BJ (cell line): ENCODE measurements at places on chromosomes 1 and 21. TPM values are rescaled to one million over a fixed set of nuclear protein-coding genes. Genes with fewer than 3 reads are reported as not detected.
A peak's percentile ranks its signal among the peaks of the same experiment; 100 is the strongest.

DNA sequence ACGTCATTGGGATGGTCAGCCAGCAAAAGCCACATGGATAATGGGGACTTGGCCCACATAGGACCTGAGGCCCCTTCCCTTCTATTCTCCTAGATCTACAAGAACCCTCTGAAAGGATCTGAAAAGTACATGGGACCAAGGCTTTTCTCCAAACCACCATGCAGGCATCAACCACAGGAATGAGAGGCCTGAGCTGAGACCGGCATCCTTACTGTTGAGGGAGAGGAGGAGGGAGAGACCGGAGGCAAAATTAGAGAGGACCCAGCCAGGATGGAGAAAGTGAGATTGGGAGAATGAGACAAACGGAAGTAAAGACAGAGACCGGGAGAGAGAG, 281.7 kb downstream of the RRAGC start:
- no peak for DNase-seq

DNA sequence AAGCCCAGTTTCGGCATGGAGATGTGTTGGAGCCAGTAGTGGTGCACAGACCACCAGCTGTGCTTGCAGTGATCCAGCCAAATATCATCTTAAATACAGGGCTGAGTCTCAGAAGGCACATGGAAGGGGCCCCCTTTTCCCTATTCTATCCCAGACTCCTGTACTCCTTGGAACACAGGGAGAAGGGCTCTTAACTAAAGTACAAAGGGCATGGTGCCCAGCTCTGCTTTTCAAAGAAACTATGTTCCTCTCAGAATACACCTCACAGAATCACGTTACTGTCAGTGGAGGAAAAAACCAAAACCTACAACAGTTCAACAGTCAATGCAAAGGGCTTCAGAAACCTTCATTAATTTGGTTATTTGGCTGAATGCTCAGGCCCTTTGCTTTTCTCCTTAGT, 180.6 kb upstream of the C1orf105 start:
- no peak for DNase-seq

The OR10Z1 gene
- polyA plus RNA-seq = not detected in 2 replicates

GRCh38 chr1:17563494-17564281, 24.2 kb downstream of the ARHGEF10L start:
- no peak for DNase-seq

GRCh38 chr1:48691429-48692001, 85.2 kb downstream of the BEND5 start:
- DNase-seq = no peak

GRCh38 chr21:14688412-14688811, 142.3 kb upstream of the SAMSN1 start:
- DNase-seq = no peak

The CTH gene
- polyA plus RNA-seq = 5.2 and 7.2 TPM in 2 replicates

DNA sequence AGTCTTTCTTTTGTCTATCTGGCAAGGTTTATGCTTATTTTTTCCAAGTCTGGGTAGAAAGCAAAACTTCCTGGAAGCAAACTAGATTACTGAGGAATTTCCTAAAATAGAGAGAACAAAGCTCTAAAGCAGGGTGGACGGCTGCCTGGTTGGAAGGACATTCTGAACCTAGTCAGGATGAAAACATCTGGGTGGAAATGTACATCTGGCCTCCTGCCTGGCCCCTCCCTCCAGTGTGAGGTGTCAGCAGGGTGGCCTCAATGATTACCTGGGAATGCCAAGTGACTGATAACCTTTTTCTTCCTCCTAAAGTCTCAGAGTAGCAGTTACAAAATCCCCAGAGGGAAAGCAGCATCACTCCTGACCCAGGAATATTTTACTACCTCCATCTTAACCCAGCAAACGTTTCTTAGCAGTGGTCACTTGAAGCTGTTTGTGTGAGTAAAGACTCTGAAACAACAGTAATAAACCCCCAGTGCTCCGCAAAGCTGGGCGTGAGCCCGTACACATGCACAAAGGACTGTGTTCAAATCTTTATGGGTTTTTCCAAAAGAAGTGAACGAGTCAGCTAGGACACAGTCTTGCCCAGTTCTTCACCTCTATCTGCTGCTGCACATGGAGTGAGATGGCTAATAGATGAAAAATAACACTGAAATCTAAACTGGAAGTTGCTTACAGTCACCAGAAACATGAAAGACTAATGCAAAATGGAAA, 18.9 kb downstream of the ANGPTL7 start:
- no peak for DNase-seq

The EVI5 gene
- polyA plus RNA-seq = 8.6 and 13.0 TPM in 2 replicates

GRCh38 chr1:59350521-59350920, 53.6 kb downstream of the FGGY start:
- DNase-seq = no peak

GRCh38 chr1:175888996-175889395, 145.6 kb upstream of the TNR start:
- DNase-seq = no peak

GRCh38 chr1:235766794-235767285, 99.9 kb downstream of the LYST start:
- no peak for DNase-seq

- no peak for DNase-seq
Measured at GRCh38 chr1:41894101-41894807, 24.5 kb downstream of the HIVEP3 start.

The TNFRSF18 gene
- polyA plus RNA-seq = 0.40 TPM in 1 of 2 replicates, not detected in the other

DNA sequence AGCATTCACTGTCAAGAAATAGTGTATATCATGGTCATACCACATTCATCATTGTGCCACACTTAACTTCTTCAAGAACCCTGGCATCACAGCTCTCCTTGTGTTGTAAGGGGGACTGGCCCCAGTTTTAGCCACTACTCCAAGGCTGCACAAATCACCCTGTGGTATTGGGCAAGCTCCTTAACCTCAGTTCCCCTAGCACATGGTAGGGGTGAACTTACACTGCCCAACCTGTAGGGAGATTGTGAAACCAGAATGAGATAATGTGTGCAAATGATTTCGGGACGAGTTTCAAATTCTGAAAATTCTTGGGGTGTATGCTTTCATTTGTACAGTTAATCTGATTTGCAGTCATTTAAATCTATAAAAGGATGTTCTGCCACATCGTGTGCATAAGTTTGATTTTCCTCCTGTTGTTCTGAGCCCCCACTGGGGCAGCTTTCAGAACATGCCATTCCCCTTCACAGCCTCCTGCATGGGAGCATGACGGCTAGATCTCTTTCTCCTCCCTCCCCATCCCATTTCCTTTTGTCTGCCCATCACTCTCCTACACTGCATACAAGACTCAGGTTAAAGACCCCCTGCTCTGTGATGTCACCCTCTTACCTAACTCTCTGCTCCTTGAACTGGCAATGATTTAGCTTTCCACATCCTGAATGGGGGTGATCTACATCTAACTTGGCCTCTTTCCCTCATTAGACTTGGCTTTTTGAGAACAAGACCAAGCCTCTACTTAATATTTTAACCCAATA, 290.3 kb downstream of the CHRM3 start:
- DNase-seq = no peak

DNA sequence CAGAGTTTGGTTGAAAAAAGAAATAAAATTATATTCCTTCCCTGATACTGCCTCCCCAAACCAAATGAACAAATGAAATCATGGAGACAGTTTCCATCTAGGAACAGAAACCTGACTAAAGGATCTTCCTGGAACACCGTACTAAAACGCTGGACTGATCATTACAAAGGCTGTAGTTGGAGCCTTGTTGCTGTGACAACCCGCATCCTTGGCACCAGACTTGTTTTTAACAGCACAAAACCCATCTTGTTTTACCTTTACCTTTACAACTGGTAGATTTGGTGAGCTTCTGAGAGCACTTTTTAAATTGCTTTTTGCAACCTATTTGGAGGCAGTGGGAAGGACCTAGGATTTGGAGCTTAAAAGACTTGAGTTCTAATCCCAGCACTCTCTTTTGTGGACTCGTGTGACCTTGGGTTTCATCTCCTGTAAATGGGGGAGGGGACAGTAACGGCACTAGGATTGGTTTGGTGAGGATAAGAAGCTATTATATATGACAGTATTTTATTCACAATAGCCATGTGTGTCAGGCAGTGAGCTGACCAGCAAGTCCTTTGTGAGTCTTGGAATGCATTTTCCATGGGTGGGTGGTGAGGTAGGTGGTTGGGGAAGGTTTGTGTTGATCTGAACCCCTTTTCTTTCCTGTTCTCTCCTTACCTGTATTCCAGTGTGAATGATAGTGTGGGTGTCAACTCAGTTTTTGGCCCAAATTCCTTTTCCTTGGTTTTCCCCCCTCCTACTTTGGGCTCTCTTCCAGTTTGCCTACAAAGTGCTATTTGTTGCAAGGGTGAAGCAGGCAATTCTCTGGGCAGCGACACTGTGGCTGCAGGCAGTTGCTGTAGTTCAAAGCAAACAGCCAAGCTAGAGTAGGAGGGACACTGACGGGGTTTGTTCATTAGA, 12.6 kb downstream of the LRRC8D start:
- DNase-seq = no peak

- no peak for DNase-seq
Measured at GRCh38 chr21:38993561-38993960, 187.8 kb downstream of the ETS2 start.

DNA sequence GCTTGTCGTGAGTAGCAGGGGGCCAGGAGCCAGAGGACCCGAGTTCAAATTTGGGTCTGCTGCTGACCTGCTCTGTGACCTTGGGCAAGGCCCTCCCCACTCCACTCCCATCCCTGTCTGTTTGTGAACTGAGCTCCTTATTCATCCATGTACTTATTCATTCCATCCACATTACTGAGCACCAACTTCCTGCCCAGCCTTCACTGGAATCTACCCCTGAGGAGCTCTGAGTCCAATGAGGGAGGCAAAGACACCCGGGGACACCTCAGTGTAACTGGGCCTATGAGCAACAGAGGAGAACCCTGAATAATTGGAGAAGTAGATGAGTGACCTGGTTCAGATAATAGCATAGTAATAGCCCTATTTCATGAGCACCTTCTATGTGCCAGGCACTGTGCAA, 8.9 kb downstream of the BSND start:
- DNase-seq = peak; percentile 42

DNA sequence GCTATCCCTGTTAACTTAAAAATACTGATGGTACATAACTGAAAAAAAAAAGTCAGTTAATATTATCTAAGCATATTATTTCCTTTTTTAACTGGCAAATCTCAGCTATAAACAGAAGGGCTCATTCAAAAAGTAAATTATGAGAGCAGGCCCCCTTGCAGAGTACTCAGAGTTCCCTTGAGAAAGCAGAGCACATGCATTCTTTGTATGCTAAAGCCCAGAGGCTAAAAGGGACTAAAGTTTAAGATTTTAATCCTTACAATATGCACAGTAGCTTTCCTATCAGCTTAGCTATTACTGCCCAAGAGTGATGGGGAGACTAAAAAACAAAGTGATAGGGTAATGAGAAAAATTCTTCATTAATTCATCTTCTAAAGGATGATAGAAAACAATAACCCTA, 18.5 kb downstream of the SLC16A1 start:
- DNase-seq = no peak

The C1orf52 gene
- polyA plus RNA-seq = 29.6 and 30.5 TPM in 2 replicates

GRCh38 chr1:220527279-220527907, 543 bp upstream of the MARK1 start:
- DNase-seq = no peak

DNA sequence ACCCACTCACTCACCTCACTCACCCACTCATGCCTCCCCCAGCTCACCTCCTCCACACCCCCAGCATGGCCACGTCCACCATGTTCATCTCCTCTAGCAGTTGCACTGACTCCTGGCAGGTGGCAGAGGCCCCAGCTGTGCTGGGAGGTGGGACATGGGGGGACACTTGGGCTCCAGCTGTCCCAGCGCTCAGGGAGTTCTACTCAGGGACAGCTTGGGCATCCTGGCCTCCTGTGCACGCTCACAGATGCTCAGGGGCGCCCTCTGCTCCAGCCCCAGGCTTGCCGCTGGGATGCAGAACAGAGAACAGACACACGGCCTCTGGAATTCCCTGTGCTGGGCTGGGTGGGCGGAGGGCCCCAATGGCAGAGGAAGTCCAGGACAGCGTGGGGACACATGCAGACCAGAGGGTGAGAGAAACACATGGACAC, 5.2 kb downstream of the KRTAP10-8 start:
- no peak for DNase-seq

The TMEM269 gene
- not detected in 2 replicates for polyA plus RNA-seq
